ENCODE measurements at places on chromosomes 2 and 18.

DNA sequence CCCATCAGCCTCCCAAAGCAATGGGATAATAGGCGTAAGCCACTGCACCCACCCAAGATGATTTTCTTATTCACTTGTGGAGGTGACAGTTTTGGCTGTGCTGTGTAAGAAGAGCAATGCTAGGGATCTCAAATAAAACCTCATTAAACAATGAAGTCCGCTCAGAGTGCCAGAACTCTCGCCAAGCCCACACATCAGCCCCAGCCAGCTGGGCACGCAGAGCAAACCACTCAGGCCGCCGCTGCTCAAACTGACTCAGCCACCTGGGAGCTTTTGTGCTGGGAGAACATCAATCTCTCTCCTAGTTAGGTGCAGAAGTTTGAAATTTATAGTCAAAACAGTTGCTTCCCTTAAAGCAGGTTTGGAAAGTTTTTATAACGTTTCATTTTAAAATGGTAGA lies 47.6 kb downstream of the RNF152 start:
- no peak for DNase-seq

GRCh38 chr2:9824956-9825720 lies 18.1 kb upstream of the TAF1B start:
- no peak for DNase-seq

GRCh38 chr2:22756276-22757043 lies 628.5 kb upstream of the KLHL29 start:
- no peak for DNase-seq

GRCh38 chr2:122734766-122735424 lies 979.4 kb downstream of the TSN start:
- DNase-seq, result no peak

- DNase-seq, result no peak
Observed at GRCh38 chr2:10163498-10164486, 41.3 kb downstream of the RRM2 start.

DNA sequence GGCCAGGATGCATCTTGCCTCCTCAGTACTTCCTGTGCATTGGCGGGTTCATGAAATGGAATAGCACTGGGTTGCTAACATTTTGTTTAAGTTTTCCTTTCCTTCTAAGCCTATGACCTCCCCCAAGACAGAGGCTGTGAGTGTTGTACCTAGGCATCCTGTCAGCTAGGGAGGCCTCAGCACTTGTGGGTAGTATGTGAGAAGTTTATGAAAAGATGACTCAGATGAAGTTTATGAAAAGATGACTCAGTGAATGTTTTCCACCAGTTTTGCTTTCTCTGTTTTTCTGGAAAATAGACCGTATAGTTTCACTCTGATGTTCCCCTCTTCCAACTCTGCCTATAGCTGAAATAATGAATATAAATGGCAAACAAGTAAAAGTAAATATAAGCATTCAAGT lies 412.9 kb downstream of the TMEM182 start:
- DNase-seq, result no peak
